ENCODE measurements at places on chromosomes 2 and 18.

GRCh38 chr2:177984749-177985148 lies 87.8 kb downstream of the PDE11A start:
- DNase-seq: no peak

- DNase-seq: no peak
These were observed 46.6 kb downstream of the CCDC138 start for GRCh38 chr2:108833219-108833618.

DNA sequence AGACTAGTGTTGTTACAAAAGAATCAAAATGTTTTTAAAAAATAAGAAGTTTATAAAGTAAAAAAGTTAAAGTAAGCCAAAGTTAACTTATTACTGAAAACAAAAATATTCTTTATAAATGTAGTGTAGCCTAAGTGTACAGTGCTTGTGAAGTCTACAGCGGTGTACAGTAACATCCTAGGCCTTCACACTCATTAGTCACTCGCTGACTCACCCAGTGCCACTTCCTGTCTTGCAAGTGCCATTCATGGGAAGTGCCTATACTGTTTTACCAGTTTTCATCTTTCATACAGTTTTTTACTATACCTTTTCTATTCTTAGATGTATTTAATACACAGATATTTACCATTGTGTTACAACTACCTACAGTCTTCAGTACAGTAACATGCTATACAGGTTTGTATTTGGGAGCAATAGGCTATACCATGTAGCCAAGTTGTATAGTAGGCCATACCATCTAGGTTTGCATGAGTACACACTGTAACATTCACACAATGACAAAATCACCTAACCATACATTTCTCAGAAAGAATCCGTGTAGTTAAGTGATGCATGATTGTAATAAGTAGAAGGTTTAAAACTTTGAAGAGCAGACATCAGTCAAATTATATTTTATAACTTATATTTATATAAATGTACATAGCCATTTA lies 13.4 kb downstream of the SERPINB7 start:
- peak; percentile 18 for DNase-seq

- DNase-seq: no peak
These were observed 39.8 kb downstream of the XRCC5 start for GRCh38 chr2:216148983-216149382.

GRCh38 chr2:84458551-84459017 lies 496 bp downstream of the SUCLG1 start:
- peak; percentile 10 for DNase-seq

- DNase-seq: no peak
These were observed 516 bp upstream of the DOCK10 start for GRCh38 chr2:225042800-225043167.

GRCh38 chr2:18319987-18320386 lies 240.5 kb downstream of the RDH14 start:
- DNase-seq: no peak

GRCh38 chr2:27264753-27265535 lies 2.1 kb upstream of the SLC30A3 start:
- DNase-seq: peak; percentile 60

DNA sequence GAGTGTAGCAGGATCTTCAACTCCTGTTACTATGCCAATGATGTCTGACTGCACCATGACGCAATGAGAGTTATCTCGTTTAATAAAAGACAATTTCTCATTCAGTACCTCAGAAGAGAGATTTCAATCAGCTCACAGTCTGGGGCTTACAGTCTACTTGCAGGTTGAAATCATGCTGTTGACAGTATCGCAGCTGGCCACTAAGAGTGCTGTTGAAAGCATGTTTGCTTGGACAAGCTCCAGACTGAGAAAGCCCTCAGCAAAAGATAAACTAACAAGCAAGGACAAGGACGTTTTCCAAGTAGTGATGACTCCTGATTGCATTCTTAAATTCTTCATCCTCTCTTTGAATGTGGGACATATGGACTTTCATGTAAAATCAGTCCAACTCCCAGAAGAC lies 145.2 kb upstream of the SYT4 start:
- no peak for DNase-seq

DNA sequence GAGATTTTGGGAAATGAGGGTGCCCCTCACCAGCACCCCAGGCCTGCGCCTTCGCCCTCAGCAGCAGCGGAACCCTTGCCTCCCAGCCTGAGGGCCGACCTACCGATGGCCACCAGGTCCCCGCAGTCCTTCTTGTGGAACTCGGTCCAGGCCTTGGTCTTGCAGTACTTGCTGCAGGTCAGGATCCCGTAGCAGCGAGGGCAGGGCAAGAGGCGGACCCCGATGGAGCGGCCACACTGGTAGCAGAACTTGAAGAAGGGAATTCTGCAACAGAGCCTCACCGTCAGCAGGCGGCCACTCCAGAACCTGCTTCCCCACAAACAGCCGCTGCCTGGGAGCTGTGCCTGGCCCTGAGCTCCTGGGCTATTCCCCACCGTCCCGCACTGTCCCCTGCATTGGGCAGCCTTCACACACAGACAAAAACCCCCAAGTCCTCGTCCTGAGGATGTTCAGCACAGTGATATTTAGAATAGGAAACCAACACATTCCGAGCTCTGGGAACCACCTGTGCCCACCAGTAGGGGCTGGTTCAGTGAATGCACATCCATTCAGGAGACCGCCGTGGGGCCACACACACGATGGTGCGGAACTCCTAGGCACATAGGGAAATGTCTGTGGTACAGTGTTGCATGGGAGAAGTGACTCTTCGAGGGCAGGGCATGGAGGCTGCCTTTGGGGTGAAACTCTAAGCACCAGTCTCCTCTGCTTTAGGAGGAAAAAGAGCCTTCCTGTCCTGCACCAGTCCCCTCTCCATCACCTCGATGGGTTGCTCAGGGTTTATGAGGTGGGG lies 45.6 kb downstream of the GPC1 start:
- DNase-seq: no peak

GRCh38 chr2:224630659-224631550 lies 45.7 kb upstream of the CUL3 start:
- DNase-seq: no peak

- DNase-seq: no peak
These were observed 194.2 kb upstream of the HDAC4 start for GRCh38 chr2:239594772-239595608.

GRCh38 chr2:168340931-168341330 lies 93.5 kb upstream of the STK39 start:
- no peak for DNase-seq

DNA sequence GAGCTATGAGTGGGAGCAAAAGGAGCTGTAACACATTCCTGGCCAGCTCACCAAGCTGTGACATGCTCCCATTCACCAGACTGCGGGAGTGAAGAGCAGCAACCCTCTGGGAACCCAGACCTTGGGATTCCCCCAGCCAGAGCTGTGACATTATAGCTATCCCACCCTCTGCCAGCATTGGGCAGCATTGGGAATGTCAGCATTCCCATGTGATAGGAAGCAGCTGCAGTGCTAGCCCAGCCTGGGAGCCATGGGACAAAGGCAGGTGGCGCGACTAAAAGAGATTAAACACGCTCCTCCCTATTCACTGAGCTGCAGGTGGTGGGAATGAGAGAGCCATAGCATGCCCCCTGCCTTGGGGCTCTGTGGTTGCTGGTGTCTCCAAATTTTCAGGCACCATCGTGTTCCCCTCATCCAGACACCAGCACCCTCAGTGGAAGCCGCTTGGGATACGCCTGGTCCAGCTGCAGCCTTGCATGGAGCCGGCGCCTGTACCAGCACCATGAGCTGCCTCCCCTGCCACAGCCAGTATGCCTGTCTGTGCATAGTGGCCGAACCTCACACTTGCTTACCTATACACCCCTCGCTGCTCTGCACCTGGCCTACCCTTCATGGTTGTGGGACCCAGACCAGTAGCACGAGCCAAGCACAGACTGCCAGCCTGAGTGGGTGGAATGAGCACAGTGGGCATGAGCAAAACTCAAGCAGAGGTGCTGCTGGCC lies 695.6 kb upstream of the GCFC2 start:
- no peak for DNase-seq

DNA sequence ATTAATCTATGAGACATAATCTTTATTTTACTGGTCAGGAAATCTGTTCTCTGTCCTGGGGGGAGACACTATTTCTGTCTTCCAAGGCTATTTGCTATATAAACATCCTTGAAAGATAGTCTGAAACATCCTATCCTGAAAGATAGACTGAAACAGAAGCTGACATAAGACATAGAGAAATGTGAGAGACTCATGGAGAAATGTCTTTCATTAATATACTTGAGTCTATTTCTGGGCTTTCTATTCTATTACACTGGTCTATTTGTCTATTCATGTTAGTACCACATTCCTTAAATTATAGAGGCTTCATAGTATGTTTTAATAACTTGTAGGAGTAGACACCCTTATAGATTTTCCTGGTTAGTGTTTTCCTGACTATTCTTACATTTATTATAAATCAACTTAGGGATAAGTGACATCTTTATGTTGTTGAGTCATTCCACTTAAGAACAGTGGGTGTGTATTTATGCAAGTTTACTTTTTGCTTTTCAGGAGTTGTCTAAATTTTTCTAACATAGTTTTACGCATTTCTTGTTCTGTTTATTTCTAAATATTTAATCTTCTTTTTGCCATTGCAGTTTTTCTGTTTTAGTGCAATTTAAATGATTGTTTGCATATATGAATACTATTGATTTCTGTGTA lies 244.9 kb upstream of the ZSWIM2 start:
- no peak for DNase-seq

GRCh38 chr2:70461981-70462876 lies 91.4 kb downstream of the TGFA start:
- DNase-seq: no peak

DNA sequence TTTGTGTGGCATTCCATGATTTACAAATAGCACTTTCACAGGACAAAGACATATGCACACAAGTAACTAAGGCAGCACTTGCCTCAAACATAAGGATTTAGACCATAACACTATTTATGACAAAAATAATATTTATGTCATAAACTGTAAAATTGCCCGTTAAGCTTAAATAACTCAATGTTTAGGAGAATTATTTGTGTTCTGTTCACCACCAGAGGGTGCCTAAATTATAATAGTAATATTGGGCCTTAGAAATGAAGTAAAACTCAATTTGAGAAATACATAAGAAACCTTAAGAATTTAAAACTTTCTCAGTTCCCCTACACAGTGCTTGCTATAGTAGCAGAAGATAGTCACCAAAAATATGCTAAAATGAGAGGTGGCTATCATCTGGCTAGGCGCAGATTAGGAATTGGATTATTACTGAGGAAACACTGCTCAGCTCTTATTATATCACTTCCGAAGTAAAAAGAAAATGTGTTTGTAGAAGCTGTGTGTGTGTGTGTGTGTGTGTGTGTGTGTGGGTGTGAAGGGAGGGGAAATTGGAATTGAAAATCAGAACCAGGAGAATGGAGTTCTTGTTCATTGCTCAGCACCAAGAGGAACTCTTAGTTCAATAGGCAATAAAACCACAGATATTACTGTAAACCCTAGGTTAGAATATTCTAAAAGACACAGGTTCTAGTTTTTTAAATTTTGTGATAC lies 4.9 kb upstream of the CHN1 start:
- no peak for DNase-seq

- no peak for DNase-seq
These were observed 11.4 kb downstream of the RAB31 start for GRCh38 chr18:9719421-9719981.

DNA sequence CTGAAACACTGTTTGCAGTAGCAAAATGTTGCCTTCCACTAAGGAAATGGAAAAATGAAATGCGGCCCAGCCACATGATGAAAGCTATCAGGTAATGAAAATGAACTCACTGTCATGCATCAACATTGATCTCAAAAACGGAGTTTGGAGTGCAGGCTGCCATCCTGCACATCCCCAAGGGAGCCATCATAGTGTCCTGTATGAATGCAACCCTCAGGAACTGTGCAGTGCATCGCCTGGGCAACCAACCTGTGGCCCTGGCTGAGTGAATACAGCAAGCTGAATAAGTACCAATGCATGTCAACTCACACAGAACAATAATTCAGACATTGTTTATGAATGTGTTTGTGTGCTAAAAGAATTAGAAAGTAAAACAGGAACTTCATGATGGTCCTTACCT lies 23.1 kb upstream of the TXNDC2 start:
- DNase-seq: no peak

DNA sequence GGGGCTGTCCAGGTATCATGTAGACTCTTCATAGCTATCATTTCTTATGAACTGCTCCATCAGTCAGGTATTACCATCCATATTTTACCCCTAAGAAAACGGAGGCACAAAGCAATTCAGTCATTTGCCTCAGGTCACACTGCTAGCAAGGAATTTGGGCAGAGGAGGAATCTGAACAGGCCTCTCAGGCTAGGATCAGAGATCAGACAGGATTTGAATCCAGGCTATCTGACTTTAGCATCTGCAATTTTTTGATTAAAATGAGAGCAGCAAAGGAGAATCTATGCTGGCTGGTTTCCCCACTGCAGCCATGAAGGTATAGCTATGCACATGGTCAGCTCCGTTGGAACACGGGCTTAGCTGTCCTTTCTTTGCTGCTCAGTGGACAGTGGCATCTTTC lies 60.1 kb downstream of the TACR1 start:
- no peak for DNase-seq

DNA sequence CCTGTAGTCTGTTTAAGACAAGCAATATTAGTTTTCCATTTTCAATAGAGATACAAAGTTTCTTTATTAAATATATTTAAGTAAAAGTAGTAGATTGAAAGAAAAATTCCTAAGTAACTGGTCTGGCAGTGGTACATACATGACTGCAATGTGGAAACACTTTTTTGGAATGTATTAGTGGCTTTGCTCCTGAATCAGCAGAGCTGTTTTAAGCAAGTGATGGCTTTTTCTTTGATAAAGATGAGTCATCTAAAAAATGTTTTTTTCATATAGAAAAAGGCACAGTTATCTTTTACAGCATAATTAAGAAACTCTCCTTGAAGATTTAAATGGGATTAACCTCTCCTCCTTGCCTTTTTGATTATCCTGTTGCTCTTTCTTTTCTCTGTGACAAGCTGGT lies 34.9 kb downstream of the KDM3A start:
- DNase-seq: no peak

GRCh38 chr2:227479865-227480475 lies 8.0 kb downstream of the AGFG1 start:
- DNase-seq: no peak

- no peak for DNase-seq
These were observed 18.3 kb downstream of the HS6ST1 start for GRCh38 chr2:128300151-128301020.

- no peak for DNase-seq
These were observed 1.4 kb upstream of the MALT1 start for GRCh38 chr18:58669731-58670378.

DNA sequence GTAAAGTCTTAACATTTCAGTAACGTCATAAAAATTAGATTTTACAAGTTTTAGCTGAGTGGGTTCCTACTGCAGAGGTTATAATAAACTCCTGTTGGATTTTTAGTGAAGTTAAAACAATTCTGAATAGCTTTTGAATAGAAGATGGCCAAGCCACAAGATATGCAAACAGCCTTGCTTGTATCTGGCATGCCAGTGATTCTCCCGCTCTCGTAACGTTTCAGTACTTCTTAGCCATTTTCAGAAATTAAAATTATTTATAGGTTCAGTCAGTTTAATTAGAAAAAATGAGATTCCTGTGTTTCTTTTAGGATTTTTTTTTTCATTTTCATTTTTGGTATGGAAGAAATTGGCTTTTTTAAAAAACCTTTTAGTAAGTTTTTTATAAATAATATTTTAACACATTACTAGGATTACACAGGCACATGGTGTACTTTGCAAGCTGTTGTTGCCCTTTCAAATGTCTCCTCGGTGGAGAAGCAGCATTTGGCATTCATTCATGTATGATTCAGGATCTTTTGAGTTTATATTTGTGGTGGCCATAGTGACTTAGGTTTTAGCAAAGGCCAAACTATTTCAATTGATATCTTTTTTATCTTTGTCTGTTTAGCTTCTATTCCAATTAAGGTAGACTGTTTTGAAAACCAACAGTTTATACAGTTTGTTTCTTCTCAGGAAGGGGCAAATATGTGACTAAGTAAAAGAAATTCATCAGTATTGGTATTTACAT lies 30.6 kb upstream of the RND3 start:
- no peak for DNase-seq

Measured in stimulated activated CD4-positive, alpha-beta T cell treated with anti-CD3 and anti-CD28 coated beads, Interleukin-12 subunit alpha, Interleukin-12 subunit beta, amount 100 ng/mL, for 4 hours (primary cell).